ENCODE measurements at places on chromosomes 5 and 9.

DNA sequence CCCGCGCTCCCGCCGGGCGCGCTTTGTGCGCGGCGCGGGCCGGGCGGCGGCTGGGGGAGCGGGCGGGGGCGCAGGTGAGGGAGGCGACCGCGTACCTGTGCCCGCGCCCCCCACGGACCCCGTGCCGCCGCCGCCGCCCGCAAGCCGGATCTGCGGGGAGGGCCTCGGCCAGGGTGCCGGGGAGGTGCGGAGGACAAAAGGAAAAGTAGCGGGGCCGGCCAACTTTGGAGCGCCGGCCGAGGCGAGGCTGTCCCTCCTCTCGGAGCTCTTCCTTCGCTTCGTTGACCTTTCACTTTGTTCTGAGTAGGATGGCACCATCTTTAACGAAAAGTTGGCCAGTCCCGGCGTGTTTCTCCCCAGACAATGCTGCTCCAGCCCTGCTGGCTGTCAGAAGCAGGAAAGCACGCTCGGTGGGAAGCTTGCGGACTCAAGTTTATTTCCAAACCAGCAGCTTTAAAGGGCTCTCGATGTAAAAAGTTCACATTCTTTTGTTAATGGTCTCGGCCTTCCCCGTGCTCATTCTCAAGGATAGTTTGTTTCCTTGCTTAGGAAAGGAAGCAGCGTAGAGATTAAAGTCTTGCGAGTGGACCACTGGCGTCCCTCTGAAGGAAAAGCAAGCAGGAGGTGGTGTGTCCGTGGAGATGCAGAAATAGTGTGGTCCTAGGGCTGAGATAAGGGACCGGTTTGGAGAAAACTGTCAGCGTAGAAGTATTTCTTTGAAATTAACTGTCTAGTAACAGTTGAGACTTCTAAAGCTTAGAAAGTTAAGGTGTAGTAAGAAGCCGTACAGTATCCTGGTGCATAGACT, 639 bp downstream of the EHMT1 start:
- no peak for DNase-seq

- DNase-seq = no peak
Measured at GRCh38 chr5:72325566-72326305, 5.6 kb downstream of the PTCD2 start.

DNA sequence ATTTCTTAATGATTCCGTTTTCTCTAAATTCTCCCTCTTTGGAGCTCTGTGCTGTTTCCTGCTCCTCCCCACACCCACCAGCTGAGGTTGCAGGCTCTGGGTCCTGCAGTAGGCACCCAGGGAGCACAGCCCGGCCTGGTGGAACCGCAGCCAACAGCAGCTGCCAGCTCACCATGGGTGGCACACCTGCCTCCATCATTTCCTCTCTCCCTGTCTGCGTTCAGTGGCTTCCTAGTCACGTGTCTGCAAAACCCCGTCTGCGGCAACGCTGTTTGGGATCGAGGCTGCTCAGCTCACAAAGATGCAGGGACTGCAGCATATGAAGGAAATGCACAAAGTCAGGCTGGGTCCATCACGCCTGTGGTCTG, 367.8 kb downstream of the IRX2 start:
- no peak for DNase-seq

DNA sequence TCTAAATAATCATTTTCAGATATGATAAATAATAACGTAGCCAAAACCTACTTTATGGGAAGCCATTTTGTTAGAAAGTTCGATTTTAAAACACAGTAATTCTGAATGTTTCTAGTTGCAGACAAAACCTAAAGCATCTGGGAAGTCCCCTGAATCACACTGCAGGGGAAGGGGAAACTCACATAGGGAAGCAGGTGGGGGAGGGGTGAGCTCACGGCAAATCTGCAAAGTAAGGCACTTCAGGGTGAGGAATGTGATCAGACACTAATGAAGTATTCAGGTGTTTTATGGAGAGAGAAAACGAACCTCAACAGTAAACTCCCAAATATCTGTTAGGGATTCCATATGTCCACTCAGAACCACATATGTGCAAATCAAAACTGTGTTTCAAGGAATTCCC, 70.7 kb downstream of the EPB41L4A start:
- DNase-seq = no peak

DNA sequence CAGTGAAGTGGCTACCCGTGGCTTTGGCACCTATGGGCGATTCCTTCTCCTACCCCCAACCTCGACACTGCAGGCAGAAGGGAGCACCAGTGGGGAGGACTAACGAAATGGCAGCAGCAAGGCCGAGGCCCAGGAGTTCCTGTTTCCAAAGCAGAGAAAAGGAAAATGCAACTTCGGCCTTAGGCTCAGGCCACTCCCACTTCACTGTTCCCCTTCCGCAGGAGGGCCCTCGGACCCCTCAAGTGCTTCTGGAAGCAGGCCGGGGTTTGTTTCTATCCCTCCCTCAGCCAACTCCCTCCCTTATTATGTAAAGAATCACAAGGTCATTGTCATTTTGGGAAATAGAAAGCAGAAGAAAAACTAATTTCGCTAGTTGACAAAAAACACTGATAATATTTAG, 36.4 kb upstream of the NKX2-5 start:
- no peak for DNase-seq

Data from activated CD4-positive, alpha-beta T cell treated with anti-CD3 and anti-CD28 coated beads, Interleukin-2, amount 50 U/mL, for 4 hours (primary cell).